Stimulated activated CD4-positive, alpha-beta T cell treated with anti-CD3 and anti-CD28 coated beads, Interleukin-2, amount 100 ng/mL, for 48 hours (primary cell): ENCODE measurements at places on chromosomes 4 and X.

GRCh38 chr4:6277139-6277802 is 7.6 kb downstream of the WFS1 start:
- DNase-seq, result no peak

GRCh38 chrX:123731987-123732669 is 724 bp downstream of the THOC2 start:
- no peak for DNase-seq

GRCh38 chr4:101155368-101155767 is 192.0 kb downstream of the PPP3CA start:
- DNase-seq, result no peak

GRCh38 chr4:138977524-138977923 is 38.1 kb upstream of the NOCT start:
- DNase-seq, result no peak

- no peak for DNase-seq
These were observed 289.7 kb downstream of the DKK2 start for GRCh38 chr4:106746451-106746850.

DNA sequence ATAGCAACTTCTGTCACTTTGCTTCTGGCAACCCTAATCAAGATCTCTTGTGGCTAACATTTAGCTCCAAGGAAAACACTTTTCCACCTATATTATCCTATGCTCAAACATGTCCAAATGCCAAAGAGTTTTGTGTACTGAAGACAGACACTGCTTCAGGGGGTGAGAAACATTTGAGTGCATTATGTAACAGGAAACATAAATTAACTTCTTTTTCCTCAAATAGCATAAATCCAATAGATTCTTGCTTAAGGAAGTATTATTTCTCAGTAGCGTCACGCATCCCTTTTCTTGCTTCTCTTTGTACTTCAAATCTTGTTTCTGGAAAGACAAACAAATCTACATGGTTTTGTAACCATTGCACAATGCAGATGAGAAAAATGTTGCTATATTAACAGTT is 839.1 kb downstream of the GLUD2 start:
- no peak for DNase-seq

- DNase-seq, result no peak
These were observed 177.0 kb downstream of the CAMK2D start for GRCh38 chr4:113584407-113585150.

- DNase-seq, result no peak
These were observed 85.0 kb upstream of the CPEB2 start for GRCh38 chr4:14917298-14917633.
